ENCODE measurements at places on chromosomes 3 and 15.

- DNase-seq: no peak
Observed at GRCh38 chr15:58360421-58361090, 71.2 kb upstream of the LIPC start.

DNA sequence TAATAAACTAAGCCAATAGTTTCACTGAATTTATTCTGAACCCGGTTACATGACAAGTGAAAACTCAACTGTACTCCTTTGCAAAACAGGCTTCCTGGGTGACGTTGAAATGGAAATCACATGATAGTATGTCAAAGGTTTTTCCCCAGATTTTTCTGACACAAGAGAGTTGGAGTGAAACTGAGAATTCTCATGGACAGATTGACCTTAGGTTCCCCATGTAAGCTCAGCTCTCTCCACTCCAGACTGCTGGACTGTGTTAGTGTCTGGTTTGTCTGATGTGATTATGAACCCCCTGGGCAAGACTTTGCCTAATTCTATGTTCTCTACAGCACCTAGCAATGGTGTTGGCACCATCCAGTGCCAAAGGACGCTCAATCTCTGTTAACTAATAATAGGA is 219.7 kb upstream of the COL8A1 start:
- no peak for DNase-seq

GRCh38 chr3:107432013-107432515 is 54.8 kb downstream of the CCDC54 start:
- no peak for DNase-seq

GRCh38 chr15:64267331-64267973 is 88.5 kb downstream of the CSNK1G1 start:
- DNase-seq: no peak

DNA sequence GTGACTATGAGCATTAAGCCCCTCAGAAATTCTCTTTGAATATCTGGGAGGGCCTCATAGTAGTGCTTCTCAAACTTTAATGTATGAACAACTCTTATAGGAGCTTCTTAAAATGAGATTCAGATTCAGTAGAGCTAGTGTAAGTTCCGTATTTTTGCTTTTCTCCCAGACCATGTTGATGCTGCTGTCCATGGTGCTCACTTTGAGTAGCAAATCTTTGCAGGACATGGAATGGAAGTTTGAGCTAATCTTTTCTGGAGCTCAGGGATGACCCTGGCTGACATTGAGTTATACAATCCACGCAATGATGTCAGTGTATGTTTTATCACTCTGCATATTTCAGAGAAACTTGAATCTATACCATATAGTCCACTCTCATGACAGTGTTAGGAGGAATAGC is 134.2 kb downstream of the OTOL1 start:
- no peak for DNase-seq

GRCh38 chr15:90266061-90266431 is 574 bp downstream of the NGRN start:
- DNase-seq: no peak

- DNase-seq: no peak
Observed at GRCh38 chr15:100880139-100880896, 687 bp downstream of the ALDH1A3 start.

DNA sequence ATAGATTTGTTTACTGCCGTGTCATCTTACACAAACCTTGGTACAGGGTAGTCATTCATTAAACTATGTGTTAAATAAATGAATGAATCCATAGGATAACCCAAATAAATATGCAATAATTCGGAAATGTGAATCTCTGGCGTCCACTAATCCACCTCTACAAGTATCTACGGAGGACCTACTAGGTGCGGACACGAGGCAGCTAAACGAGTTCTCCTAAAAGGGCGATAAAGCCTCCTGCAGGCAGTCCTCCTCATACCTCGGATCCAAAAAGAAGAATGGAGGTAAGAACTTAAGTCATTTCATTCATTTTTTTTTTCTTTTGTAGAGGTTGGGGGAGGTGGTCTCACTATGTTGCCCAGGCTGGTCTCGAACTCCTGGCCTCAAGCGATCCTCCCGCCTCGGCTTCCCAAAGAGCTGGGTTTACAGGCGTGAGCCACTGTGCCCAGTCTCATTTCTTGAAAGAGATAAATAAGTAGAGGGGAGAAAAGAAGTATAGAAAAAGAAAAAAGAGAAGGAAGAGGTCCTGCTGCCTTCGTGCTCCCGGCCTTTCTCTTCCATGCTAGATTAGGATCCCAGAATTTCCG is 706 bp upstream of the RPL35A start:
- DNase-seq: no peak

- no peak for DNase-seq
Observed at GRCh38 chr3:175731543-175731942, 872.4 kb downstream of the NAALADL2 start.

- no peak for DNase-seq
Observed at GRCh38 chr3:28173836-28174235, 67.6 kb upstream of the CMC1 start.

GRCh38 chr3:134340982-134341365 is 33.3 kb downstream of the AMOTL2 start:
- DNase-seq: no peak

DNA sequence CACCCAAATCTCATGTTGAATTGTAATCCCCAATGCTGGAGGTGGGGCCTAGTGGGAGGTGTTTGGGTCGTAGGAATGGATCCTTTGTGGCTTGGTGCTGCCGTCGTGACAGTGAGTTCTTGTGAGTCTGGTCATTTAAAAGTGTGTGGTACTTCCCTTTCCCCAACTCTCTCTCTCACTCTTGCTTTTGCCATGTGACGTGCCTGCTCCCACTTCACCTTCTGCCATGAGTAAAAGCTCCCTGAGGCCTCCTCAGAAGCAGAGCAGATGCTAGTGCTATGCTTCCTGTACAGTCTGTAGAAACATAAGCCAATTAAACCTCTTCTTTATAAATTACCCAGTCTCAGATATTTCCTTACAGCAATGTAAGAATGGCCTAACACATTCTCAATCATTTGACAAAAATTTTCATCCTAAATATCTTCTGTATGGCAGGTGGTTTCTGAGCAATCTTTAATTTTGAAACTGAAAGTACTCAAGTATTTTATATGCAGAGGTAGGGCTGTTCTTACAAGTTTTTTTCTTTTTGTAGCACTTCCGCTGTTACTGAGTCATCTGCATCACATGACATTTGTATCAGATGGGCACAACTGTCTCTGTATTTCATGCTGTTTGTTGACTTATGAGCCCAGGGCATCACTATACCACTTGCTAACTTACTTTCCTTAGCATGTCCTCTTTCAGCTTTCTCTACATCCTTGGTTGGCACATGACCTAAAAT is 8.8 kb downstream of the RPL39L start:
- no peak for DNase-seq

- DNase-seq: no peak
Observed at GRCh38 chr3:71584394-71585011, 975 bp upstream of the FOXP1 start.

DNA sequence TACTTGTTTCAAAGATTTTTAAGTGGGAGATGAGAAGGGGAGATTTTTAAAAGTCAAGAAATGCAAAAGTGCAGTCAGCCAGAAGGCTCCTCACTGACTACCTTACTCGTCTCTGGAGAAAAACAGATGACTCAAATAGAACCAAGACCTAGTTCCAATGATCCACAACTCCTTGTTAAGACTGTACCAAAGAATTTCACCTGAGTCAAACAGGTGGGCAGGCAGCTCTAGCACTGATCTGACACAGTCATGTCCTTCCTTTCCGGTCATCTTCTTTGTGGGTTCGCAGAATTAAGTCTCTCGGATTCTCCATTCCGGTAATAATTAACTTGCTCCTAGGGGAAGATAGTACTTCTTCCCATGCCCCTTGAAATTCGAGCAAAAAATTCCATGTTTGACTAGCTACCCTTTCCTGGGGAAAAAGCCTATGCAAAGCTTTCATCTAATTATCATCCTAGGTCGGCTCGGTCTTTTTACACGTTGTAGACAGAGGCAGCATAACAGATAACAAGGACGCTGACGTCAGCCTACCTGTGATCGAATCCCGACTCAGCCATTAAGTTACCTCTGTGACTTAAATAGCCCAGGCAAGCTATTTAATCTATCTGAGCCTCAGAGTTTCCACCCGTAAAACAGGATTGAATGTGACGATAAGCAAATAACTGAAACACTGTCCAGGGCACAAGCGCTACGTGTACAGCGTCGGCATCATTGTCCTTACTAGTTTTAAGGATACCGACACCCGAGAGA is 758 bp downstream of the SELENOK start:
- DNase-seq: no peak

- no peak for DNase-seq
Observed at GRCh38 chr3:131526801-131527347, 24.1 kb upstream of the MRPL3 start.

DNA sequence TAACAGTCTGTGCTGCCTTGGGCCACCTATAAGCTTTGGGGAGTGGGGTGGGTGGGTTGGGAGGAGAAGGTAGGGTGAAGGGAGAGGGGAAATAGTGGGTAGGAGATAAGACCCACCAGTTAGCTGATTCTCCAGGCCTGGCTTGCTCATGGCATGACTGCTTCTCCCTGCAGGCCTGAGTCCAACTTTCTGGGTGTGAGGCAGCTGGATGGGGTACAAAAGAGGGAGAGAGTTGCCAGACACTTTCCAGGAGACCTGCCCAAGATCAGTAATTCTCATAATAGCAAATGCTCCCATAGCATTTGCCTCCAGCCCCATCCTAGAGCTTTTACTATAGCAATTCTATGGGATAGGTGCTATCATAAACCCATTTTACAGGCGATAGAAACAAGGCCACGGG is 7.7 kb downstream of the CGNL1 start:
- no peak for DNase-seq

DNA sequence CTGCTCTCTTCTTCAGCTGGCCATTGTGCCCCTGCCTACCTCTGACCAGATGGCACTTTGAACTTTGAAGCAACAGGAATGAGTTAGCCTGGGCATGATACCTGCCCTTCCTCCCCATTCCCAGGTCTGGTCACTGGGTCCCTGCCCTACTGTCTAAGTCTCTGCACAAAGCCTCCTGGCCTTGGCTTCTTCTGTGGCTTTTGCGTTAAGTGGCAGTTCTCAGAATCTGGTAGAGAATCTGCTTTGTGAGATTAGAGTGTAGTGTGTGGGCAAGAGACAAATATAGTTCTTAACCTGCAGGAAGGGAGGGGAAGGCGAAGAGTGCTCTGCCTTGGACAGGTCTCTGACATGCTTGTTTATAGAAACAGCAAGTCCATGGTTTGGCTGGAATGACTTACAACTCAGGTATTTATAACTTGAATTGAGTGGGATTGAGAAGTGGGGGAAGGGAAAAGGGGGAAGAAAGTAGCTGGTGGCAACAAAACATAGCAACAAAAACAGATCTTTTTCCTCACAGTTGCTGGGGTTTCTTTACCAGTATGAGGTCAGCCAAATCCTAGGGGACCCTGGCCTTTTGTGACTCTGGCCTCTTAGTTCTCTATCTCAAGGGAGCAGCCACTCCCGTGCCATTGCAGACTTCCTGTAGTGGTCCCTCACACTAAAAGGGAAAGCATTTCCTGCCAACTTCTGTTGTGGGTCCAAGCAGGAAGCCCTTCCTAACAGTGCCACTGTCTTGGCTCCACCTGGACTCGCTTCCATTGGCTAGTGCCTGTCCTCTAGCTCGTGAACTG is 16.7 kb downstream of the MAPKBP1 start:
- DNase-seq: peak; percentile 37

DNA sequence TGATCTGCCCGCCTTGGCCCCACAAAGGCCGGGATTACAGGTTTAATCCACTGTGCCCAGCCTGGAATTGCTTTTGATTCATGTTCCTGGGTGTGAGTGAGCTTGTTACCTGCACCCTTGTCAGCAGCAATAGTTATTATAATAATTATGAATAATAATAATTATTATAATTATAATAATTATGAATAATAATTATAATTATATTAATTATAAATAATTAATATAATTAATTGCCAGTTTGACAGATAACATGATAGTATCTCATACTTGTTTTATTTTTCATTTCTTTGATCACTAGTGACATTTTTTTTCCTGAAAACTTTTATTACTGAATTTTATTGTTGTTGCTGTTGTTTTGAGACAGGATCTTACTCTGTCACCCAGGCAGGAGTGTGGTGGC is 21.1 kb upstream of the TRAK1 start:
- DNase-seq: no peak

DNA sequence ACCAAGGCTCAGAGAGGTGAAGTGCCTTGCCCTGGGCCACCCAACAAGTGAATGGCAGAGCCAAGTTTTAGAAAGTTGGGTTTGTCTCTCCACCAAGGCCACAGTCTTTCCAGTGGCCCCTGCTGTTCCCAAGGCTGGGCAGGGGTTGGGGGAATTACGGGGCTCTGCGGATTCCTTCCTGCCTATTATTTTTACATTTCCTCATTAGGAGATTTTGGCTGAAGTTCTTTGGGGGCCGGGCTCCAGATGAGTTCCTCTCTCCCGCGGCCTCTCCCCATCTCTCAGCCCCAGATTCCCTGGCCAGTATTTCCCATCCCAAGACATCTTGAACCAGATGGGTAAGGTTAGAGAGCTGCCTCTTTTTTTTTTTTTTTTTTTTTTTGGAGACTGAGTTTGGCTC is 44.0 kb upstream of the SMAD6 start:
- no peak for DNase-seq

- DNase-seq: no peak
Observed at GRCh38 chr3:111924283-111924682, 54.5 kb upstream of the ABHD10 start.

- DNase-seq: no peak
Observed at GRCh38 chr15:69804786-69805185, 292.9 kb downstream of the TLE3 start.

DNA sequence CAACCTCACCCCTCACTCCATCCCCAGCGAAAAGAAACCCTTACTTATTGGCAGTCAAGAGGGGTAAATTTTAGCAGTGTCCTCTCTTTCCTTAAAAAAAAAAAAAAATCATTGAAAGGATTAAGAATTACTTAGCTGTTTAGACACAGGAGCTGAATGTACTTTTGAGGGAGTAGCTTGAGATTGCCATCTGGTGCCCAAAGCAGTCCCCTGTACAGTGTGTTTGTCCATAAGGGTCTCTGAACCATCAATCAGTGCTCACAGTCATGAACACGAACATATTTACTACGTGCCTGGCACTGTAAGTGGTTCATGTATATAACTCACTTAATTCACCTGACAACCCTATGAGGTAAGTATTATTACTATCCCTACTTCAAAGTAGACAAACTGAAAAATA is 463.5 kb downstream of the RAP2B start:
- DNase-seq: no peak

- DNase-seq: no peak
Observed at GRCh38 chr15:82807920-82808633, 1.4 kb upstream of the WHAMM start.

- no peak for DNase-seq
Observed at GRCh38 chr15:85312486-85312885, 67.9 kb upstream of the AKAP13 start.

DNA sequence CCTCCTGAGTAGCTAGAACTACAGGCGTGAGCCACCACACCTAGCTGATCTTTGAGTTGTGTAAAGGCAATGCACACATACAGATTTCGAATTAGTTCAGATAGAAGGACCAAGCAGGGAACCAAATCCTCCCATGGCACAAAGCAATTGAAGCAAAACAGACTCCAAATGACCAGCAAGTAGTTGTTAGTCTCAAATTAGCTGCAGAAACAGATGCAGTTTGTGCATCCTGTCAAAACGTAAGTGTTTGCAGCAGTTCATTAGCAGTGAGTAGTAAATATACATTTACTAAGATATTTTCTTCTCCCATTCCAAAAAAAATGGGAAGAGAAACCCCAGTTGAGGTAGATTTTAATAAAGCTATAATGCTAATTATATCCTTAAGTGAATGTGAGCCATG is 15.8 kb upstream of the FAM174B start:
- DNase-seq: no peak

- peak; percentile 27 for DNase-seq
Observed at GRCh38 chr3:152556731-152557254, 278.1 kb upstream of the P2RY1 start.

Data from GM04503 (cell line).